ENCODE measurements at places on chromosomes 6 and 20.

DNA sequence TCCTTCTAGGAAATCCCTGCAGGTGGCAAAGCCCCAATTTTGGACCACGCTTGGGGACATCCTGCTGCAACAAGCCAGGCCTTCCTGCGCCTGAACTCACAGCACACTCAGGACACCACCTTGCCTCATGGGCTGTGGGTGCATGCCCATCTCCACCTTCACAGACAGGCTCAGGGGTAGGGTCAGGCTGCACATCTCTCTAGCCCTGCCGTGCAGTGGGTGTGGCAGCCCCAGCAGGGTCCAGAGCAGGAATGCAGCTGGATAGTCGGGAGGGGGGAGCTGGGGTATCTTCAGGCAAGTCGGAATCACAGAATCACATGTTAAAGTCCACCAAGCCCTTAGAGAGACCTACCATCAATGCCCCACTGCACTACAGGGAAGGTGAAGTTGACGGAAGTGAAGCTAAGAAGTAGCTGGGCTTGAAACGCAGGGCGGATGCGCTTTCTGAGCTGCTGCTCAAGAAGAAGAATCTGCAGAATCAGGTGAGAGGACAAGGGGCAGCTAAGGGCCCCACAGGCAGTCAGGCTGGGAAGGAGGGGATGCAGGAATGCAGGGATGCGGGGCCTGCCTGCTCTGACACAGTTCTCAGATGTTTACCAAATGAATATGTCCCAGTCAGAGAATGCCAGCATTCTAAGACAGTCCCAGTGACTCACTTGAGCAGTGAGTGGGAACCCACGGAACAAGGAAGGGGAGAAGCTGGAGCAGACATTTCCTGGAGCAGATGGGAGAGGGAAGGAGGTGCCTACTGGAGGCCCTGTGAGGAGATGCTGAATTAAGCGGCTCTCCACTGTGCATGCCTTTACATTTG, 11.3 kb downstream of the SERPINB6 start:
- no peak for DNase-seq

DNA sequence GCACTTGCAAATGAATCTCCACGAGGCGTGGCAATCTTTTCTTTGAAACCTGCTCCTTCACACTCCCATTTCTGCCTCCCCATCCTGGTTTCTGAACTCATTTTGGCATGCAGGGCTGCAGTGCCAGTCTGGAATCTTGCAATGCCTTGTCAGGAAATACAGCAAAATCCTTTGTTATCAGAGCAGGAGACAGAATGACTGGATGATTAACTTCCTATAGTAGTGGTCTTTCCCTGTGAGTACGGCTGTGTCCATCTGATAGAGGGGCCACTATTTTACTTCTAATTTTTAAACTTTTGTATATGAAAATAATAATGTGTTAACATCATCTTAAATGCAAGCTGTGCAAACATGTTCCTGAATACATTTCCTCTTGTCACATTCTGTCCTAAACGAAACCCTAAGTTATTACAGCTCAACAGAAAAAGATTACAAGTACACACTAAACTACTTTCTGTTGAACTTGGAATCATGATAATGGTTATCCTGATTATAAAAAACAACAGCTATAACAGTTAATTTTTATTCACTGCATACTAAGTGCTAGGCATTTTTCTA, 140.2 kb downstream of the KIF13A start:
- no peak for DNase-seq

GRCh38 chr20:19502169-19502568, 255.9 kb upstream of the RIN2 start:
- DNase-seq = no peak

- no peak for DNase-seq
These were observed 1.3 kb downstream of the VWA7 start for GRCh38 chr6:31775633-31776484.

- no peak for DNase-seq
These were observed 93.6 kb upstream of the CNKSR3 start for GRCh38 chr6:154604119-154604518.

- DNase-seq = no peak
These were observed 114.8 kb downstream of the SMOC2 start for GRCh38 chr6:168555618-168556273.

GRCh38 chr6:16028966-16029365, 99.9 kb upstream of the MYLIP start:
- no peak for DNase-seq

DNA sequence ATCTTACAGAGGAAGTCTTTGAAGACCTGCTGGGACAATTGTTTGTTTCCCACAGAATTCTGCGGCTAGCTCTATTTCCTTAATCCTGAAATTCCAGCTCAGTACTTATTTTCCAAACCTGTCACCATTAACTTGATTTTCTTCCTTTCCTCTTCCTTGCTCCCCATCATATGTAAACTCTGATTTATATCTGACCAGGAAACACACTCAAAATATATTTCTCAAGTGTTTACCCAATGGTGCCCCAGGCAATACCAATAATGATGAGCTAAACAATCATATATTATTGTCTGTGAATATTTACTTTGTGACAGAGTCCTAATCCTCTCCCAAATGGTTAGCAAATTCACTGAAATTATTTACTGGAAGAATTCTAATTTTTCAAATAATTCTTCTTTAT, 597.3 kb downstream of the PKHD1 start:
- DNase-seq = no peak

GRCh38 chr20:52365688-52366087, 174.1 kb upstream of the ZFP64 start:
- DNase-seq = no peak

DNA sequence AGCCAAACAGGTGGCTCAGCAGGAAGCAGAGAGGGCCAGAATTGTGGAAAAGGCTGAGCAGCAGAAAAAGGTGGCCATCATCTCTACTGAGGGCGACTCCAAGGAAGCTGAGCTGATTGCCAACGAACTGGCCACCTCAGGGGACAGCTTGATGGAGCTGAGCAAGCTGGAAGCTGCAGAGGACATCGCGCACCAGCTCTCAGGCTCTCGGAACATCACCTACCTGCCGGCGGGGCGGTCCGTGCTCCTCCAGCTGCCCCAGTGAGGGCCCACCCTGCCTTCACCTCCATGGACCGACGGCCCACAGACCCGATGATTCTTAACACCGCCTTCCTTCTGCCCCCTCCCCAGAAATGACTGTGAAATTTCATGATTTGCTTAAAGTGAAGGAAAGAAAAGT, 17.8 kb upstream of the RAET1L start:
- no peak for DNase-seq

- DNase-seq = no peak
These were observed 269.6 kb downstream of the GRIK2 start for GRCh38 chr6:101663100-101663499.

DNA sequence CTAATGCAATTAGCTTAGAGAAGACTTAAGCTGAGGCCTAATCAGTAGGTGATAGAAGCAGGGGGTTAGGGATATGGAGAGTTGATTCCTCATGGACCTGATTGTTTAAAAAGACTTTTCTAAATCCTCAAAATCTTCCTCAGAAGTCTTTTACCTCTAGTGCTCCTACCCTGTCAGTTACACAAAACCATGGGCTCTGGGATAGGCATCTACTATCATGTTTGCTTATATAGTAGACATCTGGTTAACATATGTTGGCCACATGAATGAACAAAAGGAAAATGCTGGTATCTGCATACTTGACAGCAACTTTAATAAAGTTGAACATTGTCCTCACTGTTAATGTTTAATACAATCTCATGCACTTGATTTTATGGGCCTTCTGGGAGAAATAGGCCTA, 61.5 kb upstream of the FKBP1C start:
- no peak for DNase-seq

DNA sequence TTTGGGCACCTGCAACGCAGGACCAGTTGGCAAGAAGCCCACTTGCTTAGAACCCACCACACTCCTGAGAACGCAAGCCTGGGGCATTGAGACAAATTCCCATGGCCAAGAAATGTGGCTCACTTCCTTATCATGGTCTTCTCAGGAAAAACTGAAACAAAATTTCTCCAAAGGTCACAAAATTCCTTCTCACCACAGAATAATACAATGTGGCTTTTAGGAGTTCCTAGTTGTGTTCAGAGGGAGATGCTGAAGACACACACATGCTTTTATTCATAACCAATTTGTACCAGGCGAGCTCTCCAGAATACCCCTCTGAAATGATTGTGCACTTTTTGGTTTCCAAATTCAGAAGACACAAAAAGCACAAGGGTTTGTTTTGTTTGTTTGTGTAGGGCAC, 31.6 kb downstream of the ADTRP start:
- DNase-seq = no peak

GRCh38 chr6:55811074-55811473, 64.3 kb downstream of the BMP5 start:
- no peak for DNase-seq

GRCh38 chr6:163333038-163333437, 81.5 kb upstream of the QKI start:
- DNase-seq = no peak

DNA sequence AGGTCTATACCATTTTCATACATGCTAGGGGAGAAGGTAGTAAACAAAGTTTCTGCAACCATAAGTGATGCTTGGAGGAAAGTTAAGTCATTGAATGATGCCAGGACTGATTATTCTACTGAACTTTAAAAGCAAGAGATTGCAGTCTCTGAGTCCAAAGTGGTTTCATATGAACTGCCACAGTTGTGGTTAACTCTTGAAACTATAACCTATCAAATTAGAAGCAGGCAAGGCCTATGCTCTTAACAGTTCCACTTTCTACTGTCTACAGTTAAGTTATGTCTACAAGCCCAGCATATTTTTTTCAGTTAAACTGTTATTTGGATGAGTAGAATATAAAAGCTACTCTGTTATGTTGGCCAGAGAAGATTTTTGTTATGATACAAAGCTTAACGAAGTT, 326.5 kb upstream of the RUNX2 start:
- no peak for DNase-seq

- DNase-seq = no peak
These were observed 124.0 kb downstream of the TOX2 start for GRCh38 chr20:44038681-44039123.

- DNase-seq = no peak
These were observed 71.8 kb downstream of the F13A1 start for GRCh38 chr6:6248651-6249050.

- peak; percentile 47 for DNase-seq
These were observed 80.5 kb downstream of the PRSS35 start for GRCh38 chr6:83592770-83593394.

- no peak for DNase-seq
These were observed 17.4 kb downstream of the SIM1 start for GRCh38 chr6:100447081-100447899.

GRCh38 chr20:4545526-4545925, 176.2 kb upstream of the PRND start:
- no peak for DNase-seq

DNA sequence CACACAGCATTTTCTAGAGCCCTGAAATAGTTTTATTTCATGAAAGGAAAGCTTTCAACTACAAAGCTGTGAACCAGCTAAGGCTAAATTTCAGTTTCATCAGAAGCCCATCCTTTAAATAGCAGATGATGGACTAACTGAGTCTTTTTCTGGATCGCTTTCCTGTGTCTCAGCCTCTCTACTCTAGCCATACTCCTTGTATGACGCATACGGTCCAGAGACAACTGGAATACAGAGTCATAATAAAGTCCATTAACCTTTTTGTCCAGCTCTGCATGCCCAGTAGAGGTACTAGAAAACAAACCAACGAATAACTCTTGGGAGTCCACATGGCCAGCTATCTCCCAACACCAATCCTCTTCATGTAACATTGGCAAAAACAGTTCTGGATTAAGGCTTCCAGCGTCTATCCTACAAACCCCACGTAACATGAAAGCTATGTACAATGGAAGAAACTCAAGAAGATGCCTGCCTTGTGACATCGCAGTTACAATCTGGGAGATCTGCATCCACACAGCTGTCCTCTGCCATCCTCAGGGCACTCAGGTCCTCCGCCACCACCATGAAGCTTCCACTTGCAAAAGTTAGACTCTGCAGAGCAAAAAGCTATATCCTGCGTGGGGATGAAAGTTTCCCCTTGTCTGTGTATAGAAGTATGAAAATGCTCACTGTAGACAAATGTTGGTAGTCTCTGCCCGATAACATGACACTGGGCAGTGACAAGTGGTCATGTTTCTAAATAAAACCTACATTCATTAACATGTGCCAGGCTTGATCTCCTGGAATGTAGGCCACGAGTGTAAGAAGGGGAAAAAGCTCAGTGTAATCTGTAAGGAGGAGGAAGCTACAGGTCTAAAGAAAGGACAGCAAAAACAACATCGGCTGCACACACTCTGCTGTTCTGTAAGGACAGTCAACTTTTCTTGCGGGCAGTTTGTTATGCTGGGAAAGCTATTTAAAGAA, 360.4 kb downstream of the ESR1 start:
- DNase-seq = no peak

DNA sequence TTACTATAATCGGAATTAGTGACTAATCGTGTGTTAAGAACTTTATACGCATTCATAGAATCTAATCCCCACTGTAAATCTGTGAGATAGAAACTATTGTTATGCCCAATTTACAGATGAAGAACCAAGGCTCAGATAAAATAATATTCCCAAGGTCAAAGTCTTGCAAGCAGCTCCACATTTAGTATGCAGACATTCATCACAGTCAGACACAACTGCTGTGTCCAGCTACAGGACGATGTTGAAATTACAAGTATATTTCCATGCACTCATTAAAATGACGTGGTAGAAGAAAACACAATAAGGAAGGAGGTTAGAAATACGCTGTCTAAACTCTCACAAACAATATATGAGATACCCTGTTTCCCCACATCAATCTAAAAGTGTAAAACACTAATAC, 82.5 kb downstream of the PREX1 start:
- DNase-seq = no peak

GRCh38 chr6:74256381-74256780, 560.4 kb downstream of the CD109 start:
- no peak for DNase-seq

GRCh38 chr20:37388831-37389230, 42.9 kb downstream of the SRC start:
- no peak for DNase-seq

DNA sequence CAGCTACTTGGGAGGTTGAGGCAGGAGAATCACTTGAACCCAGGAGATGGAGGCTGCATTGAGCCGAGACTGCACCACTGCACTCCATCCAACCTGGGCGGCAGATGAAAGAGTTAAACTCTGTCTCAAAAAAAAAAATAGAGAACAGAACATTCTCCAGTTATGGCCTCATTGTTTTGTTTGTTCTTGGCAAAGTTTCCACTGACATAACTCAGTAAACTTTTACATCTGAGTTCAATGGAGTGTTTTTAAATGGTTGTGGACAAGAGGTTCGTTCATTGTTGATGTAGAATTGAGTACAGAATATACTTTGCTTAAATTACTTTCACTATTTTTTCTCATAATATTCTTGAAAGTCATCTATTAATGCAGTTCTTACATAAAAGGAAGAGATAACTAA, 42.2 kb upstream of the IFNGR1 start:
- no peak for DNase-seq

DNA sequence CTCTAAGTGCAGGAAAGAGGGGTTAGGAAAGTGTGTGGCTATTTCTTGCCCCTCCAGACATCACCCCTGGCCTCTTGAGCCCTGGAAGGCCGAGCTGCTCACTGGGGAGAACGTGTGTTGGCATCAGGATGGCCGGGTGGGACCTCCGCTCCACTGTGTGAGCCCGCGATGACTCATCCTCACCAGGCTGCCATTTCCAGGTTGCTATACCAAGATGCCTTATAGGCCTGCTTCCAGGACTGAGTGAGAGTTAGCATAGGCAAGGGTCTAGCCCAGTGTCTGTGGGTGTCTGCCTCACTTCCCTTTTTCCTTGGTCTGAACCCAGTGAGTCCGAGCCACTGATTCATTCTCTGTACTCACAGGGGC, 105.0 kb downstream of the MRPL14 start:
- DNase-seq = peak; percentile 62

All from inflammatory macrophage (primary cell).